IMR-90 (cell line): ENCODE measurements at places on chromosomes 4 and X. TPM values are rescaled to one million over a fixed set of nuclear protein-coding genes. Genes with fewer than 3 reads are reported as not detected.

The ATP6AP2 gene
- 61.4 and 76.2 TPM in 2 replicates for total RNA-seq

The EDA gene
- under 0.01 TPM in 2 replicates for total RNA-seq

The UGDH gene
- total RNA-seq = 257 and 600 TPM in 2 replicates

The EPHA5 gene
- total RNA-seq = under 0.01 and 0.18 TPM in 2 replicates
